ENCODE measurements at places on chromosomes 6 and 20.

GRCh38 chr20:37265152-37265551 is 3.5 kb upstream of the GHRH start:
- no peak for DNase-seq

GRCh38 chr20:53080969-53081871 is 109.1 kb downstream of the TSHZ2 start:
- no peak for DNase-seq

DNA sequence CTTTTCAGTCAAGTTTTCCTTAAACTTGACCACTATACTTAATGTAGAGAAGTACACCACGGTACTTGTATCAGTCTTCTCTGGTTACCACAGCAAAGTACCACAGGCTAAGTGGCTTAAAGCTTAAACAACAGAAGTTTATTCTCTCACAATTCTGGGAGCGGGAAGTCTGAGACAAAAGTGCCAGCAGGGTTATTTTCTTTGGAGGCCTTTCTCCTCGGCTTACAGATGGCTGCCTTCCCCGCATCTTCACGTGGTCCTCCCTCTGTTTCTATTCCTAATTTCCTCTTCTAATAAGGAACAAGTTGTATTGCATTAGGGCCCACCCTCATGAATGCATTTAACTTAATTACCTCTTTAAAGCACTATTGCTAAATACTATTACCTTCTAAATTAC is 258.0 kb downstream of the PLCB1 start:
- DNase-seq, result no peak

DNA sequence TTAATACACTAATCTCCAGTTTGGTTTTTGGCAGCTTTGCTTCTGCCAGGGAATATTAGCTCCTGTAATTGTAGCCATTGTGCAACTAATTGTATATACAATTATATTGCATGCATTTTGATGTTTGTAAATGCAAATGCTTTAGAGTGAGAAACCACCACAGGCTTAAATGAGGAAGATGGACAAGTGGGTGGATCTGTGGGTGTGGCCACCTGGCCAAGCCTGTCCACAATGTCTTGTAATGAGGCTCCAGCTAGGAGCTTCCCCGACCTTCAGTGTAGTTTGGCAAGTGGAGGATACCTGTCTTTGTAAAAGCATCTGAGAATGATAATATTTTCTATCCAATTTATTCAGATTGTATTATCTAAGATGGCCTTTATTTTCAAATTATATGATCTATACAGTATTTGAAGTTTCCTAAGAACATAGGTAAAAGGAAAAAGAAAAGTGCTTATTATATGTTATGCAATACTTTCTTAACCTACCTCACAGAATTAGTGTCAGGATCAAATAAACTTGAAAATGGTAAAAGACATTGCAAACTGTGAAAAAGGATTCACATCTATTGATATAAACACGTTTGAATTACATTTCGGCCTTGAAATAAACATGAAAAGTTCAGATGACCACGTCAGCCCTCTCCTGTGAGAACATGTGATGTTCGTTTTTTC is 49.3 kb upstream of the ARID1B start:
- no peak for DNase-seq

DNA sequence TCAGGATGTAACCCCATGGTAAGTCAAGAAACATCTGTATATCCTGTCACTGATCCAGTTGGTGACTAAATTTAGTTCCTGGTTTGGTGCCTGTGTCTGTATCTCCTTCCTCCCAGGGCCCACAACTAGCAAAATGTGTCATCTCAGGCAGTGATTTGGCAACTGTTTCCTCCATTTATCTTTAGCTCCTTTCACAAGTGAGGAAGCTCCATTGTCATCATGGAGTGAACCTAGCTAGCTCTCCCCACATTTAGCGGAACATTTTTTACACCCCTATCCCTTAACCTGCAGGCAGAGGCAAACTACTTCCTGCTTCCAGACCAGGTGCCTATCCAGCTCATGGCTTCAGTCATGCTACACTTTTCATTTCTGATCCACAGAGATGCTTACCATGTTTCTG is 99.5 kb downstream of the IPCEF1 start:
- DNase-seq, result no peak

DNA sequence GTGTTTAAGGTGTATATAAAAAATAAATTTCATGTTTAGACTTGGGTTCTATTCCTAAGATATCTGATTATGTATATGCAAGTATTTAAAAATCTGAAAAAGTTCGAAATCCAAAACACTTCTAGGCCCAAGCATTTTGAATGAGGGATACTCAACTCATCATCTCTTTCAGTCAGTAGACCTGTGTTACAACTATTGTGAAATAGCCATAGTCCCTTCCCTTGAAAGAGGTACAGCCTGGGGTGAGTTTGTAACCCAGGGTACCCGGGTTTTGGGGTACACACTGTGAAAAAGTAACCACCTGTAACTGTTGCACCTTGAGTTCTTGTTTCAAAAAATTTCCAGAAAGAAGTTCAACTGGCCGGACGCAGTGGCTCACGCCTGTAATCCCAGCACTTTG is 76.6 kb upstream of the DOK5 start:
- DNase-seq, result no peak

DNA sequence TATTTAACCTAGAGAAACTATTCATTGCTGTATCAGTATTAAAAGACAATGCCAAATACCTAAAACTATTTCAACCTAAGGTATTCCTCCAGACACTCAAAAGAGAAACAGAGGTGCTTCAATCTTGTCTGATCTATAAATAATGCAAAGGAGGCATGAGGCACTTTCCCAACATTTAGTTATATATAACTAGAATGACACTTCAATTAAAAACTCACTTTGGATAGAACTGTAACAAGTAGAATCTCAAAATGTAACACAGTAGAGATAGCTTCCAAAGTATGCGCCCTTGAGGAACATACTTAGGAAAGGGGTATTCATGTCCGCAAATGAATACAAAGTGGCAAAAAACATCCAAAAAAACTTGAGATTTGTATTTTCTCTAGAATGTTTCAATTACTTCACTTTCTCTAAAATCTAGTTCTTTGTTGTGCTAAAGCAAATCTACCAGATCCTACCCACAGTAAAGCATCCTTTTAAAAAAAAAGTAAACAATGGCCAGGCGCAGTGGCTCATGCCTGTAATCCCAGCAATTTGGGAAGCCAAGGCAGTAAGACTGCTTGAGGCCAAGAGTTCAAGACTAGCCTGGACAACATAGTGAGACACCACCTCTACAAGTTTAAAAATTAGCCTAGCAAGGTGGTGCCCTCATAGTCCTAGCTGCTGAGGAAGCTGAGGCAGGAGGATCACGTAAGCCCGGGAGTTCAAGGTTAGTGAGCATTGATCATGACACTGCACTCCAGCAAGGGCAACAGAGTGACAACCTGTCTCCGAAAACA is 10.3 kb downstream of the SYNCRIP start:
- no peak for DNase-seq

- no peak for DNase-seq
These were observed 1.0 kb downstream of the HCRTR2 start for GRCh38 chr6:55175078-55176049.

DNA sequence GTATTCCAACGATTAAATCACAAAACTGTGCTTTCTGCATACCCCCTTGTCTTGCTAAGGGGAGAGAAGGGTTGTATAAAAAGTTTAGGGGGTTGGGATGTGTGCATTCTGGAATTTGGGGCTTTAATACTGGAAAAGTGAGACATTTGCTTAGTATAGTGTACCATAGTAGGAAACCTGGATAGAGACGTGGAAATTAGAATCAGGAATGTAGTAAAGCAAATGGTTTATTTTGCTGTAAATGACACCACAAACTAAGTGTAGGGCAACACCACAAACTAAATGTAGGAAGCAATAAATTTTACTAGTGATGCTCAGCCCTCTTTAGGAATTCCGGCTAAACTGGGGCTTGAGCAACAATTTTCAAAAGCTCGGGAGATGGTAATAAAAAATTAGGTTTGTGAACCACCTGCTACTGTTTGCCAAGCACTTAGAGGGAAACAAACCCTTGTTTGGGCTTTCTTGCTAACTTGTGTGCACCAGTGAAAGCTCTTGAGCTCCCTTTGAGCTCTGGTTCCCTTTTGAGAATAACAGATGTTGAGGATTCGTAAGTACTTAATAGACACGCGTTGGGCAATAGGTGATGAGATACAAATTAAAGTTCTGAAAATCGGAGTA is 13.8 kb downstream of the BRD2 start:
- DNase-seq, result no peak

GRCh38 chr6:148747145-148747470 is 278 bp downstream of the UST start:
- no peak for DNase-seq

DNA sequence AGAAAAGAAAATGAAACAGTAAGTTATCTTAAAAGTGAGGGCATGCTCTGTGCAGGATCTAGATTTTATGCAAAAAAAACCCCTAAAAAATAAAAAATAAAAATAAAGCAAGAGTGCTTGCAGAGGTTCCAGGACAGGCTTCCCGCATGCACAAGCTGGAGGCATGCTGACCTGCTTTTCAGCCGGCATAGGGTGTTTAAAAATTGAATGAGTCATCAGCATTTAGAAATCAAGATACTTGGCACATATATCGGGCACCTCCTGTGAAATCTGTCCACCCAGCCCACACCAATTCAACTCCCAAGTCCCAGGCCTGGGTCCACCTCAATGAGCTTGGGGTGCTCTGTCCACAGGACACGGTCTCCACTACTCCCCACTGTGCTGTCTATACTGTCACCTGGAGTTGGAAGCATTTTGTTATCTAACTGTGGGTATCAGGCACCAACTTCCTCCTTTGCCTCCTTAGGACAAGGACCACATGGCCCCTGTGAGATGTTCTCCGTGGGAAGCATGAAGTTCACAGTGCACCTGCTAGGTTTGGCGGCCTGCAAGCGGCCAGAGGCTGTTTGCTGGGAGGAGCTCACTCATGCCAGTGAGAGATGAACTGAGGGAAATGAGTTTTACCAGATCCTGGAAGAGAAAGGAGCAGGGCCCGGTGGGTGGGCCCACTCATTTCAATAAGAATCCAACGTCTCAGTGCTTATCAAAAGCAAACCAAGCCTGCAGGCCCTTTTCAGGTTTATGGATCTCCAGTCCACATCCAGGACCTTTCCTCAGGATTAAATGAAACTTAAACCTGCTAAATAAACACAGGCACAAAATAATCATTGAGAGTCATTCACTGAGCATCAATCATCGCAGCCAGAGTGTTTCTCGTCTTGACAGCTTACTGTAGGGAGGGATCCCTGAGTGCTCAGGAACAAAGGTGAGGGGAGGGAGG is 121.1 kb downstream of the FOXA2 start:
- DNase-seq, result no peak

GRCh38 chr6:170233286-170234205 is 57.3 kb downstream of the DLL1 start:
- no peak for DNase-seq

GRCh38 chr20:23050076-23050838 is 785 bp upstream of the THBD start:
- DNase-seq, result no peak

GRCh38 chr6:52337633-52338290 is 24.2 kb upstream of the PAQR8 start:
- no peak for DNase-seq

GRCh38 chr20:45067087-45067486 is 33.8 kb downstream of the KCNS1 start:
- no peak for DNase-seq

- DNase-seq, result no peak
These were observed 94.4 kb downstream of the ADGRB3 start for GRCh38 chr6:68729377-68729903.

DNA sequence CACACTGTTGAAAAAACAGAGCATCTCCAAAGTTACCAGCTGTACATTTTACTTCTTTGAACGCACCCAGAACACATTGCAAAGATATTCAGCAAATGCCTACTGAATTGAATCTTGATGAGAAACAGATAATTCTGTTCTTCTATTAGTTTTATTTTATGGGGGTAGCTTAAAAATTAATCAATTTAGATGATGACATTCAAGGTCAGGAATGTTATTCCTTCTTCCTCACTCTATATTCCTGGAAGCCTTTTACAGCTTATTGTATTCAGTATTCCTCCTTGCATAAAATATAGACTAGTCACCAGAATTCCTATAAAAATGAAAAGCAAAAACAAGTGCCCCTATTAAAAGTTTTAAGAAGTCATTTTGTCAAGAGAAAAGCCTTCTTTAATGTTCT is 21.4 kb upstream of the GMDS start:
- no peak for DNase-seq

DNA sequence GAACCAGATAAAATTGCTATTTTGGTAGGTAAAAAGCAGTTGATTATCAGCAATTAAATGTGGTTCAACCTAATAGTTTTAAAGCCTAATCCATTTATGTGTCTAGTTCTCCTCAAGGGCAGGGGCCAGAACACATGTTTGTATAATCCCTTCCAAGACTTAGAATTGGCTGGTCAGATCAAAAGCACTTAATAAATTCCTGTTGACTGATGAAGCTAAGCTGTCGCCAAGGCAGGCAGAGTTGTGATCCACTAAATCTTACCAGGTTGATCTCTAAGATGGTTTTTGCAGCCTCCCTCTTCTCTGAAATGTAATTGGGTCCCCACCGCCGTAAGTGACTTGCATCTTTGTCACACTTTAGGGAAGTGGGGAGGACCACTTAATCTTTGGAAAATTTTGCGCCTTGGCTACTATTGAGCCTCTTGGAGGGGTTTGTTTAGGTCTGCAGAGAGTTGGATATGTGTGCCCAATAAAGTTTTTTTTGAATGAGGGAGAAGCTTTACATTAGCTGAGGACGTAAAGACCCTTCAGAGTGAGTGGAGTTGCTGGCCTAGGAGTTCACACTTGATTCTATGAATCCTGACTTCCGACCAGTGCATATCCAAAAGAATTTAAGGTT is 65.9 kb downstream of the PHF20 start:
- DNase-seq, result peak; percentile 77

DNA sequence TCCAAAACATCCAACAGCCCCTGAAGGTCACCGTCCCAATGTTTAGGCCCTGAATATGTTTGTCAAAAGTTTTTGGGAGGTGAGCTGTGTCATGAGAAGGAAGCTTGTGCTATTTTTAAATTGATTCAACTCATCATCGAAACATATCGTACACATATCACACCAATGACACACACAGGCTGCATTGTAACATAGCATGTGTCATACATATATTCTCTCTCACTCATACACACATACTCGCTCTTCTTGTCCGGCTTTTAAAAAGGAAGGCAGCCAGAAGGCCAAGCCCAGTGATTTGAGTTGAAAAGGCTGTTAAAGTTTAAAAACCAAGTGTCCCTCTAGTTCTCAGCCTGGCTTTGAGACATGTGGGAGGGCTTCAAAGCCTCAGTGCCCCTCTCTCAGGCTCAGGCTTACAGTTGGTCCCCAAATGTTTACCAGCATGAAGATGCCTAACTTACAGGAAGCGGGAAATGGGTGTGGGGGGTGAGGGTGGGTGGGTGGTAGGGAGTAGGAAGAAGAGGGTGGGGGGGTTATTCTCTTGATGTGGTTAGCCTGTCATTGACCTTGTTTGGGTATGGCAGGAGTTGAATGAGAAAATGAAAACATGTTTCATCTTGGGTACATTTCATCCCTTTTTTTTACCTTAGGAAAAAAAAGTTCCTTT is 3.3 kb upstream of the PRDM1 start:
- DNase-seq, result no peak

DNA sequence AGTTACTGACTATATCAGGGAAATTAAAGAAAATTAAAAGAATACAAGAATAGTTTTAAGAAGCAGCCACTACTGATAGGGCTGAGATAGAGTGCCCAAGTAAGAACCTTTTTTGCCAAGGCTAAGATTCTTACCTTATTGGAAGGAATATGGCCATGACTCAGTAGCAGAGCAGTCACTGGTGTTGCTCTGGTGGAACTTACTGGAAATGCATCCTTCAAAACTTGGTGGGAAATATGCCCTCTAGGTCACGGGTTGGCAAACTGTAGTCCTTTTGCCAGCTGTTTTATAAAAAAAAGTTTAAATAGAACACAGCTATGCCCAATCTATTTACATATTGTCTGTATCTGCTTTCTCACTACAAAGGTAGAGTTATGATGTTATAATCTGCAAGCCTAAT is 6.0 kb downstream of the HSF2 start:
- DNase-seq, result no peak
